ENCODE measurements at places on chromosomes 12 and 14.

DNA sequence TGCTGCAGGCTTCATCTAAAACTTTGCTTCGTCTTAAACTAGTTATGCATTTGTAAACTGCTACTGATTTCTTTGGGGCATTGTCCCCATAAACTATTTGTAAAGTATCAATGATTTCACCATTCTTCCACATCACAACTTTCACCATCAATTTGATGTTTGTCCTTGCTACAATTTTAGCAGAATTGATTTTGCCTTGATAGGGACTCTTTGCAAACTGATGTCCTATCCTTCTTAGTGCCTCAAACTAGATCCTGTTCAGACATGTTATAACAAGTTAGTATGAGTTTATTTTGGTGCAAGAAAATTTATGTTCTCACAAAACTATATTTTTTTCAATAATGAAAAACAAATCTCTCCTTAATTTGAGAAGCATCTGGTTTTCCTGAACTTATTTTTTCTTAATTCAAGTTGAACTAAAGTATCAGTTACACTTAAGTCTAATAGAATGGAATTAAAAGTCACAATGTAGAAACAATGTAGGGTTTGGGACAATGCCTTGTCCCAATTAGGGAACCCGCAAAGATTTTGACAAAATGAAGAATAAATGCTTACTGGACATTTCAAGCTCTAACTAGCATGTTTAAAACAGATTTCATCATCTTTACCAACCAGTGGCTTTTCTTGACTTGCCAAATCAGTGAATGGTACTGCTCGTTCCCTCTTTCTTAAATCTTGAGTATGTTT, 10.1 kb upstream of the ARID4A start:
- no peak for DNase-seq

GRCh38 chr12:31477687-31478086, 113.2 kb downstream of the DENND5B start:
- no peak for DNase-seq

DNA sequence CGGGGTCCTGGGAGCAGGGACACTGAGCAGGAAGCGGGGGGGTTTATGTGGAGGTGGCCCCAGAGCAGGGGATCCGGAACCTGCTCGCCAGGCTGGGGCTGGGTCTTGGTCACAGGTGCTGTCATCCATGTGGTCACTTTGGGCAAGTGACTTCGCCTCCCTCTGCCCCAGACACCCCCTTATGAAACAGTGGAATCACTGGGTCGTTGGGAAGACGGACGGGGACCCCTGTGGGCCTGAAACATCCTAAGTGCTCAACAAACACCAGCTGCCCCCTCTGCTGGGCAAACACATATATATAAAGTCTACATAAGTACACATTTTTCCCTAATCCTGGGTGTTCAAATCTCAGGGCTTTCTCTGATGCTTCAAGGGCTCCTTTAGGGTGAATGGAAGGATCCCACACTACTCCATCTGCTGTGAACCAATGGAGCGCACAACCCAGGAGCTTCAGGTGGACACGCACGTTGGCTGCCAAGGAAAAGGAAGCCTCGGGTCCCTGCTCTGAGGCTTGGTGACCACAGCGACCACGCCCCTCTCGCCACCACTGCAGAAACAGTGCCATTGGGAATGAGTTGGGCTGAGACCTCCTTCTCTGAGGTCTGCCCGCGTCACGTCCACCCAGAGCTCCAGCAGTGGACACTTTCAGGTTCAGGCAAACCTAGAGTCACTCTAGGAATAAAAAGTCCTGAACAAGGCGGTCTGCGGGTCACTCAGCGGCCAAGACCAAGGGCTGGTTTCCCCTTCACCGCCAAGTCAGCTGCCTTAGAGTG, 54.6 kb downstream of the CDC42BPB start:
- DNase-seq: peak; percentile 44

DNA sequence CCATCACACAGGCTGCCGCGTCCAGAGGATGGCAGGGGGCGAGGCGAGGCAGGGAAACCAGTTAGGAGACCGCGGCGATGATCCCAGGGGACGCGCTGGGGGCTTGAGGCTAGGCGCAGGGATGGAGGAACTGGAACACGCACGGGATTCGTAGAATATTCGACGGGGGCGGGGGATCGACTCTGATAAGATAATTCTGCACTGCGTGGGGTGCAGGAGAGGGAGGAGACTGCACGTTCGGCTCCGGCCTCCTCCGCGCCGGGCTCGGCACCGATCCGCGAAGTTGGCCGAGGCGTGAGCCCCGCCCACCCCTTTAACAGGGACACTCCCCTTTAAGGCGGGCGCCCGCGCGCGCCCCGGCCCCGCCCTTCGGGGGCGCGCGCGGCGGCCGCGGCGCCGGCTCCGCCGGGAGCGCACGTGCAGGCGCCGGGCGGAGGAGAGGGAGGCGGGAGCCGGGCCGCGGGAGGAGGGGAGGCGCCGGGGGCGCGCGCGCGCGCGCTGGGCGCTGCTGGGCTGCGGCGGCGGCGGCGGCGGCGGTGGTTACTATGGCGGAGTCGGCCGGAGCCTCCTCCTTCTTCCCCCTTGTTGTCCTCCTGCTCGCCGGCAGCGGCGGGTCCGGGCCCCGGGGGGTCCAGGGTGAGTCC, at the start of gene ACVR1B:
Gene ACVR1B, plus strand, starts transcription at position 501 of the 644 bp plus-strand sequence. Its CDS starts 45 bp downstream, at position 546.
- DNase-seq: peak; percentile 96

GRCh38 chr14:53510281-53510912, 357.3 kb upstream of the DDHD1 start:
- DNase-seq: no peak

GRCh38 chr12:106183735-106184134, 45.0 kb upstream of the NUAK1 start:
- DNase-seq: no peak

DNA sequence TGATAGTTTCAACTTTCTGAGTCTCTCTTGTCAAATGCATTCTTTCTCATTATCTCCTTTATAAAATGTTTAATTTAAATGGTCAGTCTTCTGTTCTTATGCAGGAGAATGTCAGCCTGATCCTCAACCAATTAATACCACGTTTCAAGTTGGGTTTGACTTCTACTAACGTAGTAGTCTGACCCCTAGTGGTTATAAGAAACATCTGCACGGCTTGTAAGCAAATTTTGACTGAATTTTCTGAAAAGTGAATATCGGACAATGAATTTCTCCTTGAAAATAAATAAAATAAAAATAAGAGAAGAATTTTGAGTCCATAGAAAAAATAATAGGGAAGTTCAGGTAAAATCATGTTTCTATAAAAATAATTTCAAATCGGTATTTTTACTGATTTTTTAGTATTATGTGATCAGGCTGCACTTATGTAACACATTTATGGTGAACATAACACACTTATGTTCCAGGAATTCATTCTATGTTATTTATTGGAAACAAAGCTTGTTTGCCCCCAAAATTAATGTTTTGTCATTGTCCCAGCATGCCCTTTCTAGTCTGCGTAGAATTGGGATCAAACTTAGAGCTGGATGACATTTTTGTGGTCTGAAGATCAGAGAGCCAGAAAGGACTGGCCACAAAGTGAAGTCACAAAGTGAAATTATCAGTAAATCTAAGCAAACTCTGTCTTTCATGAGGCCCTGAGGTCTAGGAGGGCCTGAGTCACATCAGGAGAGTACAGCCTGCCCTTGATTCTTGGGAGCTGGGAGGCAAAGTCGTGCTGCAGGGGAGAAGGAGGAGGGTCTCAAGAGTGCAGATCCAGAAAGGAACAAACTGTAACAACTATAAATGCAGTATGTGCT, 101.2 kb upstream of the STXBP6 start:
- peak; percentile 82 for DNase-seq

GRCh38 chr14:52949711-52950409, 990 bp downstream of the FERMT2 start:
- peak; percentile 16 for DNase-seq

DNA sequence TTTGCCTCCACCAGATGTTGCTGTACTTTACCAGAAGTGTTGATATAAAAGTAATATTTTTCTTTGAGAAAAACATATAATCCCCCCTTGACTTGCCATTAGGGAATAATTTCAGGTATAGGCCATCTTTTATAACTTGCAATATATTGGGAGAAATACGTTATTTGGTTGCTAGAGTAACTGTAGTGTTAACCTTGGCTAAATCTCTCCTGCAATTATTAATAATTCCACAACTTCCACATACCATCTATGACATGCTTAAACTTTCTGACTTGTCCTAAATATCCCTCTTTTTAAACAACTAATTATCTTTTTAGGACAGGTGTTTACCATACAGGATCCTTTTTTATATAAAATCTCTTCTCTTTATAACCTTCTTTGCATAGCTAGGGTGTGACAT, 1048.2 kb downstream of the SLC16A7 start:
- peak; percentile 1 for DNase-seq

DNA sequence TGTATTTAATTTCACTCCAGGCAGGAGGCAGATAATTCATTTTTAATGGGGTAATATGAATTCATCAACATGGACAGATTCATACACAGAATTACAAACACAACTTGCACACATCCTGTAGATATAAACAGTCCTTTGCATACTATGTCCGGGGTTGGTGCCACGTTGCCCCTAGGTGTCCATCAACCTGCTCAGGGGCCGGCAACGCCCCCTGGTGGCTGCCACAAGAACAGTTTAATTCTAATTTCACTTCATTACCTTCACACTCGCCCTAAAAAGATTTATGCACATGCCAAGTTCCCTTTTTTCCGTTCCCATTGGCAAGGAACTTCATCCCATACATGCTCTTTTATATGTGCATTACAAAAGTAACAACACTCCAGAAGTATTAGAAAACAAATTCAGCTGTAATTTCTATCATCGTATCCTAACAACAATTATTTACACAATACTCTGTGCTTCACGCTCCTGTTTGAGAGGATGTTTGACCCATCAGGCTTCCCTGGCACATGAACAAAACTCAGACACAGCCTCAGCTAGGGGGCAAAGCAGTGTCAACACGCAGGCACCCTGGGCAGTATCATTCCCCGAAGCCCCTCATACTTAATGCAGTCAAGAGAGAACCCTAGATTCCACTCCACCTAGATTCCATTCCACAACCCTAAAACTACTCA, 15.5 kb downstream of the MANSC1 start:
- DNase-seq: peak; percentile 83

GRCh38 chr14:93914278-93914677, 12.9 kb upstream of the FAM181A start:
- no peak for DNase-seq

DNA sequence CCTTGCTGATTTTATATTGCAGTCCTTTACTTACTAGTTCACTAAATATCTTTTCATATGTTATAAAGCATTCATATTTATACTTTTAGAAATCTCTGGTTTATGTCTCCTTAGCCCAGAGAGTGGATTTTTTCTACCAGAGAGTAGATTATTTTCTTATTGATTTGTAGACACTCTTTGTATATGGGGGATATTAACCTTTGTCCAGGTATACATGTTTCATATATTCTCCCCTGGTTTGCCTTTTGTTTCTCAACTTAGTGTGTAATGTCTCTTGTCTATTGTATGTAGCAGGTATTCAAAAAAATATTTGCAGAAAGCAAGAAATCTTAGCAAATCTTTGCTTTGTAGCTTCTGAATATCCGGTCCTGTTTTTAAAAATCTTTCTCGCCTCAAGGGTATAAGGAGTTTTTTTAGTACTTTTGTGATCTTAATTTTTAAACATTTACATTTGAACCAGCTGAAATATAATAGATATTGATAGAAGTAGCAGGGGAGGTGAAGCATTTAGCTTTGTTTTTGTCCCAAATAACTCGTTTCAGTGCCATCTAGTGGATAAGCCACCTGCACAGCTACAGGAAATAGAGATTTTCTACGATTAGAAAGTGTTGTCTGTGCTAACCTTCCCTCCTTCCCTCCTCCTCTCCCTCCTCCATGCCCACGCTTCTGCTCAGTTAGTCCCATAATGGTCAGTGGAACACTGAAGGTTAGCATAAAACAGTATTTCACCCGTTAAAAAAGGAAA, 97.0 kb downstream of the PHETA1 start:
- peak; percentile 38 for DNase-seq

GRCh38 chr14:39107591-39107996, 4.6 kb upstream of the SEC23A start:
- DNase-seq: peak; percentile 74

DNA sequence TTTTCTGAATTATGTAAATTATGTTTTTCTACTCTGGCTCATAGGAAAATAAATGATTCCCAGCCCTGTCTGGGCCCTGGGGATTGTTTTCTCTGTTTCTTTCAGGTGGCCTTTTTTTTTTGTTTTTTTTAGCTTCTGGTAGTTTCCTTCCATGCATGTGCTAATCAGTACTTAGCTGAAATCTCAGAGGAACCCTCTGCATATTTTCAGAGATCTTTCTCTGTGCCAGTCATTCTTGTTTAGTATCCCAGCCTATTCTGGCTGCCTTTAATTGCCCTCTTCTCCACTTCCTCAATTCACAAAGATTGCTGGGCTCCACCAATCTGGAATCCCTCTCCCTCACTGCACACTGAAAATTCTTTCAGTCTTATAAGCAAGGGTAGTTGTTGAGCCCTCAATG, 46.9 kb downstream of the CNOT2 start:
- DNase-seq: peak; percentile 13

DNA sequence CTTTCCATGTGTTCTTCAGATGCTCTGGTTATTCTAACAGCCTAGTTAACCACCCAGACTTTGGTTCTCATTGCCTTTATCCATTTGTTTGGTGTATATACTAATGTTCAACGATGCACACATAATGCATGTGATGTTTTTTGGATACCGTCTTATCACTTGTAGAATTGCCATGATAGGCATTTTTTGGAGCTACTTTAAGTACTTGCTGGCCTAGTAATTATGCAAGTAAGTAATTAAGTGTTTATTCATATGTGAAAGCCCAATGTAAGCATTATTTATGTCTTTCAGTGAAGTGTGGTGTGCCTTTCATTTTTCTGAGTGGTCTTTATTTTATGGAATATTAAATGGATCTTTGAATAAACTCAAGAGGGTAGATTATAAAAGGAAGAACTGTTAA, 14.2 kb downstream of the RAP1B start:
- no peak for DNase-seq

- DNase-seq: no peak
Measured at GRCh38 chr12:65609359-65609771, 214.9 kb upstream of the HMGA2 start.

DNA sequence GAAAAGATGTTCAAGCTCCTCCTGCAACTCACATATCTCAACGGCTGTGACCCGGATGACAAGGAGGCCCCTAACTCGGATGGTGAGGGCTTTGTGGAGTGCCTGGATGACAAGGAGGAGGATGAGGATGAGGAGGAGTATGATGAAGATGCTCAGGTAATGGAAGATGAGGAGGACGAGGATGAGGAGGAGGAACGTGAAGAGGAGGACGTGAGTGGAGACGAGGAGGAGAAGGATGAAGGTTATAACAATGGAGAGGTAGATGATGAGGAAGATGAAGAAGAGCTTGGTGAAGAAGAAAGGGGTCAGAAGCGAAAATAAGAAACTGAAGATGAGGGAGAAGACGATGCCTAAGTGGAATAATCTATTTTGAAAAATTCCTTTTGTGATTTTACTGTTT, 702 bp downstream of the ANP32D start:
- no peak for DNase-seq

GRCh38 chr12:113239288-113239771, 18.1 kb downstream of the TPCN1 start:
- DNase-seq: no peak

- no peak for DNase-seq
Measured at GRCh38 chr14:54182419-54183045, 214.3 kb upstream of the CDKN3 start.

- peak; percentile 87 for DNase-seq
Measured at GRCh38 chr14:90397425-90398314, 841 bp downstream of the CALM1 start.

GRCh38 chr12:113043240-113043639, 13.3 kb upstream of the DTX1 start:
- DNase-seq: no peak
